Fibroblast of mammary gland (primary cell): ENCODE measurements at places on chromosomes 16 and 17.

- peak; percentile 62 for DNase-seq
Observed at GRCh38 chr17:69269131-69269998, 40.7 kb upstream of the ABCA10 start.

- DNase-seq: no peak
Observed at GRCh38 chr16:49466881-49467280, 93.3 kb downstream of the C16orf78 start.

DNA sequence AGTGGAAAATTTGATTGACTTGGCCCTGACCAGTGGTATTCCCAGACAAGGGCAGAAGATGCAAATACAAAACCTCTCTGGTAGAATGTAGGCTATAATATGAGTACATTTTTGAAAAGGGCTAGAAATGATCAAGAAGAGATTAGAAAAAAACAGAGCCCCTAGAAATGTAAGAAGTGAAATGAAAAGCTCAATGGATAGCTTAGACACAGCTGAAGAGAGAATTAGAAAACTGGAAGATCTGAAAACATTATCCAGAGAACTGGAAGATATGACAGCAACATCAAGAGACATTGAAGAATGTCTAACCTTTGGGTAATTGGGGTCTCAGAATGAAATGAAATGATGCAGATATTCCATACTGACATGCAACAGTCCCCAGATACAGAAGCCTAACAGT is 105.2 kb upstream of the ZNF750 start:
- DNase-seq: no peak

DNA sequence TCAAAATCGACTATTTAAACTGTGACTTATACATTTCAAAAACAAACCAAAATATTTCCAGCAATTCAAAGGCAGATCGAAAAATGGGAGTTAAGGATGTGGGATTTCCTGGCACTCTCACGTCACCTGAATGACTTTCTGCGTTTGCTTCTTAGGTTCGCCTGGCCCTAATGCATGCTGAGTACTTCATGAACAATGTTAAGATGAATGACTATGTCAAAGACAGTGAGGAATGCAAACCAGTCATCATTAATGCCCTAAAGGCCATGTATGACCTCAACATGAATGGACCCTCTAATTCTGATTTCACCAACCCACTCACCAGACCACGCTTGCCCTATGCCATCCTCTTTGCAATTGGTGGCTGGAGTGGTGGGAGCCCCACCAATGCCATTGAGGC is 7.3 kb downstream of the KLHL10 start:
- DNase-seq: no peak
